ENCODE measurements at places on chromosomes 7 and 10.

- no peak for DNase-seq
These were observed 97.1 kb downstream of the VOPP1 start for GRCh38 chr7:55474944-55475854.

- DNase-seq: no peak
These were observed 4.0 kb upstream of the GPAM start for GRCh38 chr10:112187527-112187926.

DNA sequence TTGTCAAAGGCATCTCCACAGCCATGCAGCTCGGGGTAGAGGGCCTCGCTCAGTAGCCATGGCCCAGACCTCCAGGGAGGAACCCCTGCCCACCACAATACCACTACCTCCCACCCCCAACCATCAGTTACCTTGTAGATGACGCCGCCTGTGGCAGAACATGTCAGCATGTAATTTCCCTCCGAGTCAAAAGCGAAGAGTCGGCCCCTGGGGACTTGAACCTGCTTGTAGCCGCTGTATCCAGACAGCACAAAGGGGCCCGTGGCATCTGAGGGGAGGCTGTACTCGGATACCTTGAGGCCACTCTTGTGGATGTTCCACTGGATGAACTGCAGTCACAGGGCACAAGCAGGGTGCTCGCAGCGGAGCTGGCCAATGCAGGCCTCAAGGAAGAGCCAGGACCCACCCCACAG is 16.3 kb upstream of the CYREN start:
- no peak for DNase-seq

GRCh38 chr10:128277267-128277840 is 151.1 kb upstream of the MKI67 start:
- DNase-seq: no peak

DNA sequence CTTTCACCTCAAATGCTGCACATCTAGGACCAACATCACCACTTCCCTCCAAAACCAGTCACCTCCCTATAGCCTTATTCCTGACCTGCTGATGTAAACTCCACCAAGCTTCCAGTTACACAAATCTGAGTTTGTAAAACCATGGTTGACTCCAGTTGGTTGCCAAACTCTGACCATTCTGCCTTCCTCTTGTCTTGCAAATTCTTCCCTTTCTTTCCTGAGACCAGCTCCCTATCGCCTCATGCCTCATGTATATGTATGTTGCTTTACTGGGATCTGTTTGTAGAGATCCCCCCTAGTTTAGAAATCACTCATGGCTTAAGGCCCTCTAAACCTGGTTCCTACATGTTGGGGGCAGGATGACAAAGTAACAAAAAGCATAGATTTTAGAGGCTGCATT is 31.3 kb downstream of the PAX2 start:
- DNase-seq: no peak

GRCh38 chr10:124614003-124614659 is 130.0 kb downstream of the FAM53B start:
- DNase-seq: no peak

DNA sequence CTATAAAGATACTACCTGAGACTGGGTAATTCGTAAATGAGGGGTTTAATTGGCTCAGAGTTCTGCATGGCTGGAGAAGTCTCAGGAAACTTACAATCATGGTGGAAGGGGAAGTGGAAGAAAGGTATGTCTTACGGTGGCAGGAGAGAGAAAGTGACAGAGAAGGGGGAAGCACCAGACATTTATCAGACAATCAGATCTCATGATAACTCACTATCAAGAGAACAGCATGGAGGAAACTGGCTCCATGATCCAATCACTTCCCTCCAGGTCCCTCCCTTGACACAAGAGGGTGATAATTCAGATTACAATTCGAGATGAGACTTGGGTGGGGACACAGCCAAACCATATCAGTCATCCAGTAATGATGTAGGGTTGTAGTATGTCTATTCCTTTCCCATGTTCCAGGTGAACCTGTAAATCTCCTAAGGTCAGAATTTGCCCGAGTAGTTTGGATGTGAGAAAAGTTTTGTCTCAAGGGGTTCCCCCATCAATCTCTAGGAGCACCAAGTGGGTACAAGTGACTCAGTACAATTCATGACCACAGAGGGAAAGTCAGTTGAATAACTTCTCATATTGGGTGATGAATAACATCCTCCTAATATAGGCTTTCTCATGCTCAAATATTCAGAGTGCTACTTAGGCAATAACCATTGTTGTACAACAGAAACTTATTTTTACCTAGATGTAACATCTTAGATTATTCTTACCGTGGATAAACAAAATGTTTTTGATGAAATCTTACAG is 39.7 kb upstream of the MTPN start:
- DNase-seq: no peak

DNA sequence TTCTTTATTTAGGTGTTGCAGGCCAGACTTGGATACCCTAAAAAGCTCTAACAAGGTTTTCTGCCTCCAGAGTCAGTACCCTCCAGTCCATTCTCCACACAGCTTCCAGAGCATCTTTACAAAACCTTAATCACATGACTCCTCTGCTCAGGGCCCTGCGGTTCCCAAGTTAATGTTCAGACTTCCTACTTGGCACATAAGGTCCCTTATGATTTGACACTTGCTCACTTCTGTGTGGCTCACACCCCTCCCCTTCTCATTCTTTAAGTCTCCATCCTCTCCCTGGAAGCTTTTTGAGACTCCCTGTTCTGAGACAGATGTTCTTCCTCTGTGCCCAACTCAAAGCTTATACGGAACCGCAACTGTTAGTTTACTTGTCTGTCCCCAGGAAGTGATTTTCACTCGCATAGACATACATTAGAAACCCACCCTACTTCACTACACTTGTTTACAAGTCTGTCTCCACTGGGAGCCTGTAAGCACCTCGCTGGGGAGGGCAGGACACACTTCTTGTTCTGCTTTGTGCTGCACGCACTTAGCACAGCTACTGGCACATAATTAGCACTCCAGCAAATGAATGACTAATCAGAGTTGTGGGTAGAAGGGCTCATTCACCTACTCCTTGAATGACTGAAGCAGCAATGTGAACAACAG is 154.3 kb upstream of the LAMB4 start:
- no peak for DNase-seq

DNA sequence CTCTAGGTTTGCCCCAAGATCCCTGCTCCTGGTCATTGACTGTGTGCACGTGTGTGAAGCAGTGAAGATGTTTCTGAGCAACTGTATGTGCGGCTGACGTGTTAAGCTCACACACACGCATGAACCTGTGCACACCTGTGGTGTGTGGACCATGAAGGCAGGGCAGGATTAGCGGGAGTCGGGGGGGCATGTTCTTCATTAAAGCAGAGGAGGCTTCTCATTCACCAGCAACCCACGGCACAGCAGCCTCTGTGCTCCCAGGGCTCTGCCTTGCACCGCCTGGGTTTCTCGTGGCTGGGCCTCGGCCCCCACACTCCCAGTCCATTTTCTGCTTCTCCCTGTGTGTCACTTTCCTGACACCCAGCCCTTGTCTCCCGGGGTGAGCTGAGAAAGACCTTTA is 824 bp upstream of the TACR2 start:
- no peak for DNase-seq

- no peak for DNase-seq
These were observed 3.4 kb downstream of the ZNF239 start for GRCh38 chr10:43570971-43571370.

GRCh38 chr10:10860455-10860976 is 157.2 kb upstream of the CELF2 start:
- DNase-seq: no peak

GRCh38 chr7:98024075-98024474 is 34.1 kb upstream of the OCM2 start:
- no peak for DNase-seq

GRCh38 chr10:14552015-14552414 is 221.3 kb upstream of the FRMD4A start:
- DNase-seq: no peak

- no peak for DNase-seq
These were observed 4.7 kb downstream of the DNAH11 start for GRCh38 chr7:21547501-21547900.

GRCh38 chr10:30782537-30783461 is 153.2 kb upstream of the LYZL2 start:
- peak; percentile 27 for DNase-seq

DNA sequence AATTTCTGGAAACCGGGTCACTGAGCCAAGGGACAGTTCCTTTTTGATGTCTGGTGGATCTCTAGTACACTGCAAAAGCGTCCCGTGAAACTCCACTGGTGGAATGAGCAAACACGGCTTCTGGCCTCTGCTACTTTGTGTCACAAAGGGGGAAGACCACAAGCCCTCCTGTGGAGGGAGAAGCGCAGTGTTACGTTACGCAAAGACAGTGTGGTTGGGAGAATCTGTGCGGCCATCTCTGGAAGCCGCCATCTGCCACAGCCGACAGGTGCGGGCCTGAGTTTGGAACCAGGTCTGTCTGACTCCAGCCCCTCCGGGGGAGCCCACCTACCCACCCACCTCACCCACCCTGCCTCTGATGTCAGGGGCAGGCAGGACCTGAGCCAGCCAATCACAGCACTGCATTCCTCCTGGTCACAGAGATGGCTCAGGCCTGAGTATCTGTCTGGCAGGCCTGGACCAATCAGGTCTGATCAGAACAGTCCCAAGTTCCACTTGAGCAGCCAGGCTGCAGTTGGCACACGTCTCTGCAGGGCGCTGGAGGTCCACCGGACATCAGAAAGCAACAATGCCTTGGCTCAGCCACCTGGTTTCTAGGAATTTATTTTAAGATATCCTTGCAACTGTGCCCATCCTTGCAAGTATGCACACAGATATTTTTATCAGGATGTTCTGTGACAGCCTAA is 3.0 kb upstream of the CYP2W1 start:
- DNase-seq: no peak

DNA sequence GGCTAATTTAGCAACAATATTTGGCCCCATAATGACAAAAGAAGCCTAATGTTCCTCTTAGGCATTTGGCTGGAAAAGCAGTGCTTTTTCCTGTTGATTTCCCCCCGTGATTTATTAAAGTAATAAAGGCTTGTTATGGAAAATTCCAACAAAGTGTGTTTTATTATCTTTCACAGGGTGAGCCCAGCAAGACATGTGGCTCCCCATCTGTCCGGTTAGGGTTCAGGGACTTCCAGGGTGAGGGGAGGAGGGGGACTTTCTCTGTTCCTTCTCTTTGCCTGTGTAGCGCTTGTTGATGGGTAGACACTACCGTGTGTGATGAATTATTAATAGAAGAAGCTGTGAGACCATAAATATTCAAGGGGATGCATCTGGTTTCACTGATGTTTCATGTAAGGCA is 39.0 kb downstream of the HTR5A start:
- DNase-seq: no peak

DNA sequence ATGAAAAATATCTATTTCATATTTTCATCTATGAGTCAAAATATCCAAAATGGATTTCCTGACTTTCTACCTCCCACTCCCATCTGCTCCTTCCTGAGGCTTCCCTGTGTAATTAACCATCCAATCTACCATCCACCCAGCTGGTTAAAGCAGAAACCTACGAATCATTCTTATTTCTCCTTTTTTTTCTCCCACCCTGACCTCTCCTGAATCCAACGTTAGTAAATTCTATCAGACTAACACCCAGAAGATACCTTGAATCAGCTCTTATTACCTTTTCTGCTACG is 3.7 kb upstream of the LIPF start:
- DNase-seq: no peak

DNA sequence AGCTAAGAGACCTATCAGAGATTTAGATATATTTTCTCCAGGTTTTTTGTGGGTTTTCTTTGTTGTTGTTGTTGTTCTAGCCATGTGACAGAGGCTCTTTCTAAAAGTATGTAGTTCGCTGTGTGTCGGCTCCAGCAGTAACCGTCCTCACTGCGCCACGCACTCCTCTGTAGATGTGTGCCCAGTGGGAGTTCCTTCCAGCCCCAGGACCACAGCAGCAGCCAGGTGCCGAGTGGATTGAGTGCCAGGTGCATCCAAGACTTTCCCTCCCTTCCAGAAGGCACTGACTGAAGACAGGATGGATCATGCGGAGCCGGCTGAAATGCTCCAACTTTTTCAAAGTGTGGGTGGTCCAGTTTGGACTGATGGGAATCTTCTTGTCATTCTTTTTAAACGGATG is 31.8 kb downstream of the WDR86 start:
- DNase-seq: no peak

DNA sequence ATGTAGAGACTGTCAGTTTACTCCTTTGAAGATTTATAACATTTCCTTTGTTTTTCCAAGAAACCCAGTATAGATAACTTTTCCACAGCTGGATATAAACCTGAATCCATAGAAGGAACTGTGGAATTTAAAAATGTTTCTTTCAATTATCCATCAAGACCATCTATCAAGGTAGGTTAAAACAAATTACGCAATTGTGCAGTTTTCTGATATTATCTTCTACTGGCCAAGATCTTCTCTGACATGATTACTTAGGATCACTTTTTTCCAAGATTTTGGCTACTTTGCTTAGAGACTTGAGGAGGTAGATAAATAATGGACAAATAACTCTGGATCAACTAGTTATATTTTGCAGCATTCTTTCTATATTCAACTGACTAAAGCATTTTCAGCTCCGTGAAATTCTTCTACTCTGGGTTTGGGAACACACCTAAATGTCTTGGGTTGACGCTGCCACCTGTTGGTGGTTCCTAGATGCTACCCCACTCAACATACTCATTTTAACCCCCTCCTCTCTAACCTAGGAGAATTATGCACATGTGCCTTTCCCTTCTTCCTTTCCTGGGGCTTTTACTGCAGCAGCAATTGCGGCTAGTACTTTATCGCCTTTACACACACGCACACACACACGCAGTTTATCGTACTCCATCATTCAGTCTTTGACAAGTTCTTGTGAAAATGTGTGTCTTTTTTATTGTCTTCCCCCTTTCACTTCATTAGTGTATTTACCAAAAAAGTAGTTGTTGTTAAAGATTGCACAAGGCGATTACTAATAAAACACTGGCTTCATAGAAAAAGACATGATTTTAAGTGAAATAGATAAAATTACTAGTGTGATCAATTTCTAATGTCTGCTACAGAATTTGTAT is 32.7 kb downstream of the ABCB5 start:
- no peak for DNase-seq

DNA sequence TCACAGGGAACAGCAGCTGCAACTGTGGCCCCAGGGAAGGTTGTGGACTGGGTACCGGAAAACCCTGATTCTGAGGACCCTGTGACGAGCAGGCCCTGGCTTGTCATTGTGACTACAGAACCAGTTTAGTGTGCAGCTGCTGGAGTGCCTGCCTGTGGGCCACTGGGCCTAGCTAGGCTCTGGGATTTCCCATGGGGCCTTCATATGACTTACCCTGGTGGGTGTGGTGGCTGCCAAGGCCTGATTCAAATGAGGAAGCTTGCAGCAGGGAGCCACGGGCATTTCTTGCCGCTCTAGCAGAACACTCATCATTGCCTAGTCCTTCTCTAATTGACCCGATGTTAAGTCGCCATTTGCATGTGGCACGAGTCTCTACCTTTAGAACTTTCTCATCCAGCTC is 14.7 kb upstream of the CAMK2G start:
- DNase-seq: no peak

- DNase-seq: no peak
These were observed 118.4 kb upstream of the WDR11 start for GRCh38 chr10:120732643-120733313.

- DNase-seq: no peak
These were observed 227.8 kb upstream of the PITRM1 start for GRCh38 chr10:3400348-3400747.
